T-helper 1 cell (primary cell): ENCODE measurements at places on chromosomes 1 and 21.

DNA sequence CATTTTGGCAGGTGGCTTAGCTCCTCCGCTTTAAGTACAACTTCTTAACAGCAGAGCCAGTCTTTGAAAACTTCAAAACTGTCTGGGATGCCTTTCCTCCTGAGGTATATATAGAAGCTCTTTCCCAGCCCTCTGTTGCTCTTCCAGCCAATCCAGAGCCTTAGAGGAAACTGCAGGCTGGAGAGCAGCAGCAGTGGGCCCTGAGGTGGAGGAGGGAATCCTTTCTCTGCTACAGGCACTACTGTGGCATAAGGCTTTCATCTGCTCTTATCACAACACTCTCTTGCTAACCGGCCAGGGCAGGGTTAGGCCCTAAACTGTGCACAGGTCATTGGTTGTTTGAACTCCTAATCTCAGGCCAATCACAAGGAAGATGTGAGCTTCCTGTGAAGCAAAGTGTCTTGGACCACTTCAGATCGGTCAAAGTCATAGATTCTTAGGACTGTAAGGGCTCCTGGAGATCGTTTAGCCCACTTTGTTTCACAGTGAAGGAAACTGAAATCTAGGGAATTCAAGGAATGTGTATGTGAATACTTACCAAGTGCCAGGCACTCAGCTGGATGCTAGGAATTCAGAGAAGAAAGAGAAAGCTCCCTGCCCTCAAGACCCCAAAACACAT lies at the start of gene RGS5:
Gene RGS5 (minus strand): TSS at position 84 of the 619 bp plus-strand sequence. CDS start 81 bp downstream, at position 3.
- no peak for DNase-seq

GRCh38 chr1:76587212-76587611 lies 280.1 kb upstream of the ST6GALNAC5 start:
- DNase-seq = no peak

- DNase-seq = no peak
Measured at GRCh38 chr1:159935719-159936272, 9.6 kb downstream of the IGSF9 start.

DNA sequence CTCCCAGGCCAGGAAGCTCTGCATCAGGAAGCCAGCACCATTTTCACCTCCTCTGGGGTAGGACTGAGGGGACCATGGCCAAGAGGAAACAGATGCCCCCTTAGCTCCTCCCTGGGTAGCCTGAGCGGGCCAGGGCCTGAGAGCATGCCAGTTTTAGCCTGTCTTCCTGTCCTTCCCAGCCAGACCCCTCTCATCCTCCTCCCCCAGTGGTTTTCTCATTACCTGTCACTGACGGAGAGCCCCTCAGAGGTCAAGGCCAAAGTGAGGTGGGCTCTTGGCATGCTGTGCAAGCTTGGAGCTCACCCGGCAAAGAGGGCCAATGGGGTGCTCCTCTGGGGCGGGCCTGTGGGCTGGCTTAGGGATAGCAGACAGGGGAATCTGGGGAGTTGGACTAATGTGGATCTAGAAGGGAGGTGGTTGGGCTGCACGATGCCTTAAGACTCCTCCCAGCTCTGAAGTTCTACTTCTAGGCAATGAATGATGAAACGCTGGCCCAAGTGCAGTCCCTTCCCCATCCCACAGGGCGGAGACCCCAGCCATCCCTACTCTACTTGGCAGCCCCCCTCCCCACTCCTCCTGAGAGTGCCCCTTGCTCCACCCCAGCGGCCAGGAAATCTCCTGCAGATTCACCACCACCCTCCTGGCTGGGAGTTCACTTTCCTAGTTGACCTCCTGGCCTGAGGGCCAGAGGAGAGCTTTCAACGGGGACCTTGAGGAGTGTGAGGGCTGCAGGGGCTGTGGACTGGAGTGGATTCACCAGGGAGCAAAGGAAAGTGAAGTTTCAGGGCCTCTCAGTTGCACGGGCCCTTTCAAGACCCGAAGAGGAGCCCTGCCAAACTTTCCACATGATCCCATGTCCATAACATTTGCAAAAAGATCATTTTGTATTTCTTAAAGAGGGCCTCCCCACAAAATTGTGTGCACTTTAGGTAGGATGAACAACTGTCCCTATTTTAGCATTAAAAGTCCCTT lies 9.4 kb upstream of the LMNA start:
- DNase-seq = no peak

- no peak for DNase-seq
Measured at GRCh38 chr1:27809883-27810282, 20.7 kb upstream of the PPP1R8 start.

- DNase-seq = no peak
Measured at GRCh38 chr21:28356422-28356821, 636.3 kb downstream of the LTN1 start.

GRCh38 chr1:31300193-31300592 lies 3.4 kb downstream of the ZCCHC17 start:
- DNase-seq = no peak

DNA sequence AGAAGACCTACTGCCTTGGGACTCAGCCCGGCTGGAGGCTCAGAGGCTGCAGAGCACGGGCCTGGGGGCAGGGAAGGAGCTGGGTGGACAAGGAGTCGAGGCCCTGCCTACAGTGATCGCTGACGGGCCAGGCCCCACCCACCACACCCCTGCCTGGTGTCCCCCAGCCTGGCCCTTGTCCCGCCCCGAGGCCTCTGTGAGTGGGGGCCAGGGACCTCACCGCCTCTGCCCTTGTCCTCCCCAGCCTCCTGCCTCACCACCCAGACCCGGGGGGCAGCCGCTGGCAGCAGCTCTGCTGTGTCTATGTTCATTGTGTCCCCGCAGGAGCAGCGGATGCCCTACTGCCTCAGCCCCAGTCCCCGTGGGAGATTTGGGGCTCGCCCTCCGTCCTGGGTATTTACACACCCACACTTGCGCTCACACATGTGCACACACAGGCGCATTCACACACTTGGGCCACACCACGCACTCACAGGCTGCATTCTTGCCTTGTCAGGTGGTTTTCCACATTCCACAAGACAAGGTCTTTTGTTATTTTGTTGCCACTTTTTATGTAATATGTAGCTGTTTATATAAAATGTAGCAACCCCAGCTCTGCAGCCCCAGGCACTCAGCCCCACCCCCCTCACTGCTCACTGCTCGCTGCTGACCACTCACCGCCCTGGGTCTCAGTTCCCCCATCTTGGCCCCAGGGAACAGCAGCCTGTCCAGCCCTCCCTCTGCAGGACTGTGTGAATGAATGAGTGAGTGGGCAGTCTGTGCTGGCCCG lies 7.3 kb downstream of the PFKL start:
- DNase-seq = no peak

DNA sequence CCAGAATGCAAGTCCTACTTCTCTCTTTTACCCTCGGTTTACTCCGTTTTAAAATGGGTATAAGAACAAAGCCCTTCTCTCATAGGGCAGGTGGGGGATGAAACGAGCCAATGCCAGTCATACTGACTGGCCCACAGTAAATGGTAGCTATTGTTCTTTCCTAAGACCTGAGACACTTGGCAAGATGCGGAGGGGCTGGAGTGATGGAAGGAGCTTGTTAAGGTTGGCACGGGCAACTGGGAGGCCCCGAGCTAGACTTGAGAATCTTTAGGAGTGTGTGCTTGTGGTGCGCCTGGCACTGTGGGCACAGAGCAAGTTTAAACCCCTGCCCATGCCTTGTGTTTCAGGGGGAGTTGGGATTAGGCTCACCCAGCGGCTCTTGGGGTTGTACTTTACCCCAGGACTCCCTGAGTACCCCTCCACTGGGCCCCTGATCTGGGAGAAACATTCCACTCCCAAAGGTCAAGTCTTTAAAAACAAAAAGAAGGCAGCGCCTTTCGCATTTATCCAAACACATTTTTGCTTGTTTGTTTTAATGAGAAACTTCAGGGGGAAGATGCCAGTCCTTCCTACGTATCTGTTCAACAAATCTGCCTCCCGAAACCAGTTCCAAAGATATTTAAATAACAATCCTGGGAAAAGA lies 240.6 kb upstream of the TMEM51 start:
- no peak for DNase-seq

DNA sequence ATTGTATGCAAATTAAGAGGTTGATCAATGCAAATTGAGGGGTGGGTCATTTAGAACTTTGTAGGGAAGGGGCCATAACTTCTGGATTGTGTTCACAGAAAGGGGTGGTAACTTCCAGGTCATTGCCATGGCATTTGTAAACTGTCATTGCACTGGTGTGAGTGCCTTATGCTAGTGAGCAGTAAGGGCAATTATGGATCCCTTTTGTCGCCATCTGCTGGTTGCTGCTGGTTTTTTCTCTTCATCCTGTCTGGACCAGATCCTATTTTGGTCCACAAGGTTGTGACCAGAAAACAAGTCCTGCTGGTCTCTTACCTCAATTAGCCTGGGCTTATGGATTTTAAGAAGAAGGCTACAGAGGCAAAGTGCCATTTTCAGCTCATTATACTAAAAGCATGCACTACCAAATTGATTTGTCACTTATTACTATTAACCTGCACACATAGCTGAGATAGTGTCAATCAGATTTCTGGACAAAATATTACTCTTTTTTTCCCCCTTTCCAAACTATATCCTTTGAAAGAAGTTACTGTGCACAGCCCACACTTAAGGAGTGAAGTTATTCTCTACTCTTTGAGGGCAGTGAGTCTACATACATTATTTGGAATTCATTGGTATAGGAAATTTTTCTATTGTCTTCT lies 196.2 kb downstream of the ZC3H11B start:
- DNase-seq = peak; percentile 43
